ENCODE measurements at places on chromosomes 1 and 21.

DNA sequence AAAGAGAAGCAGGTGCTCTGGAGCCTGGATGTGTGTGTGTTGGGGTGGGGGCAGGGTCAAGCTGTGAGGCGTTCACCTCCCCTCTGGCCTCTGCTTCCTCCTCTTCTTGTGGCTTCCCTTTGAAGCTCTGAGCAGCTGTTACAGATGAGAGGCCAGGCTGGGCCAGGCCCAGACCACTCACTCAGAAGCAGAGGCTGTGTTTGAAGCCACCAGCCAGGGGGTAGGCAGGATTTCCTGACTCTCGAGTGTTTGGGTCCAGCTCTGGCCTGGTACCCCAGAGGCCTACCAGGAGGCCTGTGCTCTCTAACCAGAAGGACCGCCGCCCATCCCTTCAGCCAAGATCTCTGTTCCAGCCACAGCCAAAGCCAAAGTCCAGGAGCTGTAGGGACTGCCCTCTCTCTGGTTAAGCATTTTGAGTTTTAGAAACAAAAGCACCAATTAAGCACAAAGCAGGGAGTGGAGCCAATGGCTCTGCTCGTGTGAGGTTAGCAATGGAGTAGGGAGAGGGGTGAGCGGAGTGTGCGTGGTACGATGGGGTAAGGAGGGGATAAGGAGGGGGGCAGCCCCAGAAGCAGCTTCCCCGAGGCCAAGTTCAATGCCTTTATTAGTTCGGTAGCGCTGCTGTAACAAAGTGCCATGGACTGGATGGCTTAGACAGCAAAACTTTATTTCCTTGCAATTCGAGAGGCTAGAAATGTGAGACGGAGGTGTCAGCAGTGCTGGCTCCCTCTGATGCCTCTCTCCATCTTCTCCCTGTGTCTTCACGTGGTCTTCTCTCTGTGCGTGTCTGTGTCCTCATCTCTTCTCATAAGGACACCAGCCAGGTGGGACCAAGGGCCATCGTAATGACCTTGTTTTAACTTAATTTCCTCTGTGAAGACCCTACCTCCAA lies 20.5 kb downstream of the RCSD1 start:
- DNase-seq, result no peak

DNA sequence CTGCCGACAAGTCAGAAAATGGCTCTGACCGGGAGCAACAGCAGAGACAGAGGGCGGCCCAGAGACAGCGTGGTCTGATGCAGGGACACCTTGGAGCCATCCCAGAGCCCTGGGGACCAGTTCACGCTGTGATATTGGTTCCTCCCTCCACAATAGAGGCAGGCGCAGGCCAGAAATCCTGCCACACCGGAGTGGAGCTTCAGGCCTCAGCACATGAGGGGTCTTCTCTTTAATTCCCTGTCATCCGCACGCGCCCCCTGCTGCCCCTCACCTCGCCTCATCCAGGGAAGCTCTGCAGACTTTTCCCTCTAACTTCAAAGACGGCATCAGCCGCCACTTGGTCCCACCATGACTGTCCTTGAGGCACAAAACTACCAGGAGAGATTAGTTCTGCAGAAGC lies 75.5 kb upstream of the ANGPTL1 start:
- no peak for DNase-seq

DNA sequence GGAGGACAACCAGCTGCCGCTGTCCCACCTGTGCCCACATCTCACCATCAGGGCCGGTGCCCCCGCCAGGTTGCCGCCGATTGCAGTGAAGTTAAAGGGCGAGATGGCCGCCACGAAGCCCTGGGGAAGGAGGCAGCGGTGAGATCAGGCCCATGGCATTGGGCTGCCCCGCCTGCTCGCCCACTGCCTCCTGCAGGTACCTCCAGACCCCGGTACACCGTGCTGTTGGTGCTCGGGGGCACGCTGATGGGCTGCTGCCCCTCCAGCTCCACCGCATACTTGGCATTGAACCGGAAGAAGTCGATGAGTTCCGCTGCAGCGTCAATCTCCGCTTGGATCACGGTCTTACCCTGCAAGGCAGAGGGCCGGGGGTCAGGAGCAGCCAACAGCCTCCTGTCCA lies 19.3 kb downstream of the ALDH4A1 start:
- no peak for DNase-seq

- no peak for DNase-seq
Measured at GRCh38 chr1:6392809-6393399, 663 bp downstream of the ACOT7 start.

GRCh38 chr1:186291271-186291670 lies 83.8 kb downstream of the TPR start:
- no peak for DNase-seq

GRCh38 chr1:150268340-150268704 lies 494 bp downstream of the APH1A start:
- DNase-seq, result no peak

DNA sequence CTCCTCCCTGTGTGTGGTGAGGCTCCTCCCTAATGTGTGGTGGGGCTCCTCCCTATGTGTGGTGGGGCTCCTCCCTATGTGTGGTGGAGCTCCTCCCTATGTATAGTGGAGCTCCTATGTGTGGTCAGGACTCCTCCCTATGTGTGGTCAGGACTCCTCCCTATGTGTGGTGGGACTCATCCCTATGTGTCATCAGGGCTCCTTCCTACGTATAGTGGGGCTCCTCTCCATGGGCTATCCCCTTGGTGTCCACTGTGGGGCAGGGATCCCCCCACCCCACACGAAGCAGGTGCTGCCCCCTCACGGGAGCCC lies 29.6 kb downstream of the PRSS38 start:
- DNase-seq, result no peak
